Hippocampal formation (tissue), 2 donors: ENCODE measurements at places on chromosomes 4 and X.
A peak's percentile ranks its signal among the peaks of the same experiment; 100 is the strongest.

DNA sequence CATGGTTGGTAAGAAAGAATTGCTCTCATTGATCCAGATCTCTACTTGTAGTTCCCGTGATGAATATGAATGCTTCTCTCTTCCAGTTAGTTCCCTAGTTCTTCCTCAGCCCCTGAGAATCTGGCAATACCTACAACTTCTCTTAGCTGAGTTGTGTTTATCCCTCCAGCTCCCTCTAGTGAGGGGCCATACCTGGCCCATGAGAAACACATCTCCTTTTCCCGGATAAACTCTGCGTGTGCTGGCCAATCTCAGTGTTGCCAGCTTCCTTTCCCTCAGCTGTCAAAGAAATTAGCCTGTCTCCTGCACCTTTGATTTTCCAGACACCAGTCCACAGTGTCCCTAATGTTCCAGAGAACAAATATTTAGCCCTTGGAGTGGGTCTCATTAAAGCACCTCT is 5.7 kb downstream of the CBLL2 start:
- DNase-seq: no peak

DNA sequence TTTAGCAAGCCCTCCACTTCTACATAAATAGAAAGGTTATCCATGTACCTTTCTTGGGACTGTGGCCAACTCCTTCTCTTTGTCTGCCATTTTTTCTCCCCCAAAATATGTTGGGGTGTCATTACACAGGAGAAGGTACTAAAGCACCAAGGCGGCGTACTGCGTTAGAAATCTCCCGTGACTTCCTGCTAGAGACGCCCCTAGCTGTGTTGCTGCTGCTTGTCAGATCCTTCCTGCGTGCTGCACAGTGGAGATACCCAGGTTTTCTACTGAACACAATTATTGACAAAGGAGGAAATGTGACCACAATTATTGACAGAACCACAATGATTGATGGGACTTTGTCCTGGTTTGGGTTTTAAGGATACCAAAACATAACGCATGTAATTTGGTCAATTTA is 97.7 kb downstream of the EFHC2 start:
- DNase-seq: no peak

DNA sequence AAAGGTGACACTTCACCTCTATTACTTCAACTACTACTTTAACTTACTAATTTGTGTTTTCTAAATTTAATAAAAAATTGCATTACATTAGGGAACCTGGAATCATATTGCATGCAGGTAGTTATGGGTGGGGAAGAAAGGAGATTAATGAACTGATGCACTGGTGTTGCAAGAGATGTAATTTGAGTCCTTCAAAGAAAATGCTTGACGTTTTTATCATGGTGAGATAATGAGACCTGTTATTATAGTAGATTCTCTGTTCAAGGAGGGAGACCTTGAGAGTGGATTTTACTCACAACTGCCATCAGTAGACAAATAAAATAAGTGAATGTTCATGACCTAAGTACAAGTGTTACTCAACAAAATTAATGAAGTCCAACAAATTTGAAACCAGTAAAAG is 26.4 kb upstream of the MED14 start:
- no peak for DNase-seq

DNA sequence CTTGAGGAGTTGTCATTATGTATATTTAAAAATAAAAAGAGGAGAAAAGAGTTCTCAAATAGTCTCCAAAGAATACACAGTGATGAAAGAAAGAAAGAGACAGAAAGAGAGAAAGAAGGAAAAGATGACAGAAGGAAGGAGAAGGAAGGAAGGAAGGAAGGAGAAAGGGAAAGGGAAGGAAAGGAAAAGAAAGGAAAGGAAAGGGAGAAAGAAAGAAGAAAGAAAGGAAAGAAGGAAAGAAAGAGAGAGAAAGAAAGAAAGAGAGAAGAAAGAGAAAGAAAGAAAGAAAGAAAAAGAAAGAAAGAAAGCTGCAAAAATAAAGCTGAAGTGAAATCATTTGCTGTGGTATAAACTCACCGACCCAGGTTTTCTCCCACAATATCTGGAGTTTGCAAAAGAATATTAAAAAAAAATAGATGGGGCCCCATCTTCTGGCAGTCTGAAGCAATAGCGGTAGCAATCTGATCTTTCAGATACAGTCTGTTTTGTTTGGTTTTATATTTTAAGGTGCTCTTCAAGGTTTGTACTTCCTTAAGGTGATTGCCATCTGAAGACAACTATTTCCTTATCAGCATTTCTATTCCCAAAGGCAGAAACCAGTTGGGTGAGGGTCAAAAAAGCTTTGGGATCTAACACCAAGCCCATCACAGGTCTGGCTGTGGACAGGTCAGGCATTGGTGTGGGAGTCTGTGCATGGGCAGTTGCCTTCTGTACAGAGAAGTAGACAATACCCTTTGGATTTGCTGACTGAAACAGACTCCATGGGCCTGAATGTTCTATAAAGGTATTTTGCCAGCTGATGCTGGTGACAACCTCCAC is 160.4 kb downstream of the CPEB2 start:
- DNase-seq: no peak

- DNase-seq: no peak
Observed at GRCh38 chr4:117063961-117064696, 21.2 kb downstream of the TRAM1L1 start.

- DNase-seq: no peak
Observed at GRCh38 chr4:186762361-186762760, 38.7 kb upstream of the FAT1 start.

DNA sequence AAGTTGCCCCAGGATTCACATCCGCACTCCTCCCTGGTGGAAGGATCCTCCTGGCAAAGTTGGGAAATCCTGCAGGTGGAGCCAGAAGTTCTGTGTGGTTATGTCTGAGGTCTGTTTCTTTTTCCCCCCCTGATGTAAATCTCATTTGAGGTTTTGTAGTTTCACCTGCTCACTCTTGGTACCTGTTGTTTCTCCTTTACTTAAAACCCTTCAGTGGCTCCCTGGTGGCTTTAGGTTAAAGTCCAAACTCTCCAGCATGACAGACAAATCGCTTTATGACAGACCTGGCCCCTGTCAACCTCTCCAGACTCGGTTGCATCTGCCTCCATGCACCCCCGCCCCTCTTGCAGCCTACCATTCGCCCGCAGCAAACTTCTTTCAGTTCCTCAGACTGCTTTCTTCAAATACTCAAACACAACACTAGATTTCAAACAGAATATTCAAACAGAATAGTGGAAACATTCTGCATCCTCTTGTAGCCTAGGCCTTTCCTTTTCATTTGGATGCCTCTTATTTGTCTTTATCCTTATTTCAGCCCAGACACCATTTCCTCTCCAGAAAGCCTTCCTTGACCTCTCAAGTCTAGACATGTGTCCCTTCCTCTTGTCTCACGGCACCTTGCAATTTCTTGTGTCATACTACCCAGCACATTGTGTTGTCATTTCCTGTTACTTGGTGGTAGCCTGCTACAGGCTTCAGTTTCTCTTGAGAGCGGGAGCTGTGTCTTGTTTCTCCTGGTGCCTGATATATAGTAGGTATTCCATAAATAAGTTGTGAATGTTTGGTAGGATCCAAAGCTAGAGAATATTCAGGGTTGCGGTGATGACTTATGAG is 24.8 kb downstream of the IL13RA1 start:
- no peak for DNase-seq

DNA sequence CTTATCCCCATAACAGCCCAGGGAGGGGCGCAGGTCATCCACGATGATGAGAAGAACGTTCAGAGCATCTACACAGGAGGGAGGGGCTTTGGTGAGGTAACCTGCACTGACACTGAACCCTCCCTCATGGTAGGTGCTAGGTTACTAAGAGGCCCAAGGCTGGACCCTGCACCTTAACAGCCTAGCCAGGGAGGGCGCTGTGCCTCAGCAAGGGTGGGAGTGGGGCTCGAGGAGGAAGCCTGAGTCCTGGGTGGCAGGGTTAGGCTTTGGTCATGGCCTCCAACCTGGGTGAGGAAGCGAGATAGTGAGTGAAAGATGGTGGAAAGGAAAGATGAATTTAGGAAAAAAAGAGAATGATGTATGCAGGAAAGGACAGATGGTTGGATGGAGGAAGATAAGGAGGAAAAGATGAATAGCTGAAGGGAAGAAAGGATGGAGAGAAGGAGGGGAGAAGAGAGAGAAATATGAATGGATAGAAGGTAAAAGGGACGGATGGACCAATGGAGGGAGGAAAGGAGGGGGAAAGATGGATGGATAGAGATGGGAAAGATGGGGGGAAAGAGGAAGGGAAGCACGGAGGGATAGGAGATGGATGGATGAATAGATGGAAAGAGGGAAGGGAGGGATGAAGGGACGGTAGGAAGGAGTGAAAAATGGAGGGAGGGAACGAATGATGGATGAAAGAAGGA is 736 bp downstream of the IDS start:
- no peak for DNase-seq

GRCh38 chrX:135973025-135973547 is 702 bp downstream of the MMGT1 start:
- no peak for DNase-seq

DNA sequence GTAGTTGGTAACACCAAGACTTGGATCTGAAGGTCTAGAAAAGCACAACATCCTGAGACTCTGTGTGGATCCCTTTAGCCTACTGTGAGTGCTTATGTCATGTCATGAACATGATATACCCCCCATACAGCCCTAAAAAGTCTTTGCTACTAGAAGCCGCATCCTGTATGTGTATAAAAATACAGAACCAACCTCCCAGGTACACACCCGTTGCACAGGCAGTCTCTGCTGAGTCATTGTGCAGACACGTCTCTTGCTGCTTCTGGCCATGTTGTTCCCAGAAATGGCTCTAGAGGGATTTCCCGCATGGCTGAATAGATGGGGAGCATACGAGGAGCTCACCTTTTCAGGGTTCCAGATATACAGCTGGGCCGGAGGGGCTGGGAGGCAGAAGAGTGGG is 93.3 kb downstream of the MAMLD1 start:
- DNase-seq: no peak

DNA sequence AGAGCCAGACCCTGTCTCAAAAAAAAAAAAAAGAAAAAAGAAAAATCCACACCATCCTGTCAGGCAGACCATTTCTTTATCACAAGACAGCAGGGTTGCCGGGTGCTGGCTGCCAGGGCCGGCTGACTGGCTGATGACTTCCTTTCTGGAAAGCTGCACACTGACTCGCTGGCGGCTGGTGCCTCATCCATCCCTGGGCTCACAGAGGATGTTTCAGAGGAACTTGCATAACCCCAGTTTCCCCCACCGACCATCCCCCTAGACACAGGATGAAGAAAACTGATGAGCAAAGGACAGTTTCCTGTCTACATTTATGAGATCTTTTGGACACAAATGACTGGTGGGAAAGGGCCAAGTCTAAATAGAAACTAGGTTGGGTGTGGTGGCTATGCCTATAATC is 14.1 kb downstream of the HPSE start:
- DNase-seq: no peak

- DNase-seq: no peak
Observed at GRCh38 chr4:168474660-168475320, 5.5 kb downstream of the DDX60L start.

GRCh38 chr4:117512414-117512813 is 427.0 kb upstream of the TRAM1L1 start:
- no peak for DNase-seq

GRCh38 chr4:53478671-53479456 is 101.4 kb downstream of the FIP1L1 start:
- DNase-seq: no peak

DNA sequence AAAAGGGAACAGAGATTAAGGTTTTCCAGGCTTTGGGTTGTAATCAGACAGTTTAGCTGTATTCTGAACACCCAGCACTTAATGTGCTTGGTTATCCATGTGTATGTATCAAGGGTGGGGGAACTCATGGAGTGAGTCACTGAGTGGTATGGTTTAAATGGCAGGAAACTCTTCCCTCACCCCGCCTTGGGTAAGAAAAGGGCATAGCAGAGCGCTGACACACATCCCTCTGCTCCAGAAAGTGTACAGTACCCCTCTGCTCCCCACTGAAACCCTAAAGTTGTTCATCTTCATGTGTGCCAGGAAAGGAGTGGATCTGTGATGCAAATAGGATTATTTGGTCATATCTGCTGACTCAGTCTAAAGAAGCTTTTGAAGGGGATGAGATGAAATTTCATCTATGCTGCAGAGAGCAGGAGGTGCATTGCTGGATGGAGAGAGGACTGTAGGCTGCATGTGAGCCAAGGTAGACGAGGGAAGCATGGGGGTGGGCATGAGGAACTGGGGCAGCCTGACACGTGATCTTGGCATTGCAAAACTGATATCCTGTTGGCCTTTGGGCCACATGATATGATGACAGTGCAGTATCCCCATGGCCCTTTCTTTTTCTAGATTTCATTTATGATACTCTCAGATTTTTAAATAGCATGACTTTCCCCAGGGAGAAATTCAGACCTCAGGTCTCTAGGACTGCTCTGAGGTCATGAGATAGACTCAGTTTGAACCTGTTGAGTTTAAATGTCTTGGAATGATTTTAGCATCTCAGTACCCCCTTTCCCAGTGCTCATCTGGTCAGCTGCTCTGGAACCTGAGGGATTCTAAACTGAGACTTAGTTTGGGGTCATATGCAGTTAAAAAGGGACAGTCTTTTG is 84.8 kb downstream of the TMEM164 start:
- DNase-seq: no peak

- no peak for DNase-seq
Observed at GRCh38 chr4:170610434-170610833, 520.7 kb upstream of the AADAT start.

DNA sequence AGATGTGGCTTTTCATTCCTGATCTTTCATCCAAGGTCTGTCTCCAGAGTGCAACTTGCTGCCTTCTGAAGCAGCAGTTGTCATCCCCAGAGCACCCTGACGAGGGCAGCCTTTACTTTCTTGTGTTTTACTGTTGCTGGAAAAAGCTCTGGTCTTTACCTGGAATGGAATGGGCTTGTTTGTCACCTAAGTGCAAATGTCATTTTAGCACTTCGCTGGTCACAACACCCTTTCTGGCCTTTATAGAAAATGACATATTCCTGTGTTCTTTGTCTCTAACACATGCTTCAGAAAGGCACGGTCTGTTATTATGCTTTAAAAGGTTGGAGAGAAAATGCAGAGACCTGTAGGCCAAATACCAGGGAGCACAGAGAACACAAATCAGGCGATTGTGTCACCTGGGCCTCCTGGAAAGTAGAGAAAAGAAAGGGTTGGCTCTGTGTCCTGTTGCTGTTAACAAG is 332.7 kb upstream of the IGFBP7 start:
- peak; percentile 38 for DNase-seq

- DNase-seq: no peak
Observed at GRCh38 chrX:18664947-18665346, 7.0 kb downstream of the RS1 start.

DNA sequence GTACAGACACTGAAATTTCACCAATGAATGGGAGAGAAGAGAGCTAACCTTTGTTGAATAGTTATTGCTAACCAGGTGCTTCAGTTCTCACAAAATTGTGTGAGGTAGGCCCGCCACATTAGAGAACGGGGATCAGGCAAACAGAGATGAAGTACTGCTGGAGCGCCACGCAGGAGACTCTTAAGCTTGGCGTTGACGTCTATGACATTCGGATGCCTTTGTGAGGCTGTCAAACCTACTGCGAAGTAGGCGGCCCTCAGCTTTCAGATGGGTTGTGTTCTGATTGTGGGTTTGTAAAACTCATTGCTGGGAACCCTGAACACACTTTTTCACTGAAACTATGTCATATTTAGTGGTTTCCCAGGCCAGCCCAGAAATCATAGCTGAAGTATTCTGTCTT is 173.6 kb downstream of the CBR4 start:
- DNase-seq: no peak

GRCh38 chr4:105596684-105597083 is 44.3 kb downstream of the ARHGEF38 start:
- DNase-seq: no peak
